NCI-H2081 (cell line): ENCODE measurements at places on chromosomes 11 and 22.

DNA sequence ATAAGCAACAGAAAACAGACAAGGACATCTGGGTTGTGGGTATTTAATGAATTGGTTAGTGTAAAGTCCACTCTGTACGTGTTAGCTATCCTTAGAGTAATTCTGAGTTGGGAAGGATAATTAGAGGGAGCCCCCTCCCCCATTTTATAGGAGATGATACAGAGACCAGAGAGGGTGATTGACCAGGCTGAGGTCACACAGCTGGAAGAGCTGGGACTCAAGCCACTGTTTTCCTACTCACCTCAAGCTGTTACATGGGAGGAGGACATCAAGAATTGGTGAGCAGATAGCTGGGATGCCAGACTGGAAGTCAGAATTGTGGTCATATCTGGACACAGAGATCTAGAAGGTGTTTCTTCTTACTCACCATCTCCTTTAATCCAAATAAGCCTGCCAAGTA, 8.7 kb upstream of the NPTXR start:
- DNase-seq = no peak

GRCh38 chr22:24894220-24894975, 52.1 kb downstream of the LHFPL7 start:
- peak; percentile 79 for DNase-seq

GRCh38 chr11:70371241-70371640, 27.1 kb upstream of the CTTN start:
- DNase-seq = no peak

DNA sequence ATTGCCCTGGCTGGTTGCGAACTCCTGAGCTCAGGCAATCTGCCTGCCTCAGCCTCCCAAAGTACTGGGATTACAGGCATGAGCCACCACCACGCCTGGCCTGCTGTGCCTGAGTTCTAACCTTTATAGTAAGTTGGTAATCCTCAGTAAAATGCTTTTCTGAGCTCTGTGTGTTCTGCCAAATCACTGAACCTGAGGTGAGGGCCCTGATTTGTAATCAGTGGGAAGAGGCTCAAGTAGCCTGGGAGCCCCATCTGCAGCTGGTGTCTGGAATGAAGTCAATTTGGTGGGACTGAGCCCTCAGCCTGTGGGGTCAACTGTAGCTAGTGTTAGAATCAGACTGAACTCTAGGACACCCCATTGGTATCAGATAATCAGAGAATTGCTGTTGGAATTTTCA, 72.6 kb upstream of the PARVG start:
- DNase-seq = no peak

- no peak for DNase-seq
Measured at GRCh38 chr22:21104126-21104691, 58.5 kb downstream of the LRRC74B start.

GRCh38 chr22:34950489-34950888, 115.5 kb upstream of the ISX start:
- DNase-seq = no peak

DNA sequence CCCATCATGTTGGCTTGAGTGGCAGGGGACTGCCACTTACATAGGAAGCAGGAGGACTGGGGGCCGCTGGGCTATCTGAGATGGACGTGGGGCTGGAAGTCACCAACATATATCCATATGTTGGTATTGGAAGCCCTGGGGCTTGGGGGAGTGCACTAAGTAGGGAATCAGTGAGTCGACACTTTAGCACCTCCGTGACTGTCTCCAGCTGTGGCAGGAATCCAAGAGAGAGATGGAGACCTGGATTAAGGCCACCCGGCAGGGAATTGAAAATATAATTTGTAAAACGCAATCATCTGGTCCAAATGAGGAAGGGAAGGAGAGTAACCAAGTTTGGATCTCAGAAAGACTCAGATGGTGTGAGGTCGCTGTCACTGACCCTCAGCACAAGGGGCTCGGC, 68.4 kb downstream of the ELFN2 start:
- DNase-seq = no peak

DNA sequence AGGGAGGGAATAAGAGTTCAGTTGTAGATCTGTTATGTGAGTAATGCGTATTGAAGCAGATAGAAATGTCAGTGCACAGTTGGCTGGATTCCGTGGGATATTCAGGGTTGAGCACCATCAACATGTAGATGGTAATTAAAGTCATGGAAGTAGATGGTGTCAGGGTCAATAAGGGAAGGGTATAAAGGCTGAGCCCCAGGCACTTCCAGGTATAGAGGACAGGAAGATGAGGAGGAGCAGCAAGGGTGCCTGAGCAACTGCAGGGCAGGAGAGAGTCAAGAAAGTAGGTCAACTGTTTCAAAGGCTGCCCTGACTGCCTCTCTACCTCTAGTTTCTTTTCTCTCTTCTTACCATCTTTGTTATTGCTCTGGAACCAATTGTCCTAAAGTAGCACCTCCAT, 85.9 kb downstream of the MICAL2 start:
- DNase-seq = no peak

DNA sequence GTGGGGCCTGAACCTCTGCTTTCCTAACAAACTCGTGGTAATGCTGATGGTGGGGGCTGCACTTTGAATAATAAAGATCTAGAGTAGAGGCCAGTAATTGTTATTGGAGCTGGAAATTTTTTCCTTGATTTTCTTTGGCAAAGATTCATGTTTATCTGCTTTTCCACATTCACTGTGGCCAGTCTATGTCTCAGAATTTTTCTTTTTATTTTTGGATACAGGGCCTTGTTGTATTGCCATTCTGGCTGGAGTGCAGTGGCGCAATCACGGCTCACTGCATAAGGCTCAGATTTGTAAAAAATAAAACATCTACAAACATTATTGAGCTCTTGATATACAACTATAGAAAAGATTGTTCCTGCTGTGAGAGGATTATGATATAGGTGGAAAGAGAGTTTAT, 1.6 kb downstream of the TMEM135 start:
- DNase-seq = no peak

GRCh38 chr11:58726737-58727414, 4.9 kb downstream of the GLYAT start:
- no peak for DNase-seq

- no peak for DNase-seq
Measured at GRCh38 chr11:60763692-60764369, 7.2 kb downstream of the MS4A15 start.

DNA sequence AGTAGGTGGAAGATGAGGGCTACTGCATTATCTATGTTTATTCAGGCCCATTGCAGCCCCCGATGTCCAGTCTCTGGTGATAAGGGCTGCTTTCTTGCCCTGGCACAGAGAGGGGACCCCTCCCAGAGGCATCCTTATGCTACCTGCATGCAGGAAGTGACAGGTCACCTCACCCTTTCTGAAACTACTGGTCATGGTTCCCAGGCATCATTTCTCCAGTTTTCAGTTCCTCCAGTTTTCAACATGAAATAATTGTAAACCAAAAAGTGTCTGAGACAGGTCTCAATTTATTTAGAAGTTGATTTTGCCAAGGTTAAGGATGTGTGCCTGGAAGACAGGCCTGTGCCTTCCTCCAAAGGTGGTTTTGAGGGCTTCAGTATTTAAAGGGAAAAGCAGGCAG, 57.0 kb downstream of the CTTN start:
- DNase-seq = no peak

DNA sequence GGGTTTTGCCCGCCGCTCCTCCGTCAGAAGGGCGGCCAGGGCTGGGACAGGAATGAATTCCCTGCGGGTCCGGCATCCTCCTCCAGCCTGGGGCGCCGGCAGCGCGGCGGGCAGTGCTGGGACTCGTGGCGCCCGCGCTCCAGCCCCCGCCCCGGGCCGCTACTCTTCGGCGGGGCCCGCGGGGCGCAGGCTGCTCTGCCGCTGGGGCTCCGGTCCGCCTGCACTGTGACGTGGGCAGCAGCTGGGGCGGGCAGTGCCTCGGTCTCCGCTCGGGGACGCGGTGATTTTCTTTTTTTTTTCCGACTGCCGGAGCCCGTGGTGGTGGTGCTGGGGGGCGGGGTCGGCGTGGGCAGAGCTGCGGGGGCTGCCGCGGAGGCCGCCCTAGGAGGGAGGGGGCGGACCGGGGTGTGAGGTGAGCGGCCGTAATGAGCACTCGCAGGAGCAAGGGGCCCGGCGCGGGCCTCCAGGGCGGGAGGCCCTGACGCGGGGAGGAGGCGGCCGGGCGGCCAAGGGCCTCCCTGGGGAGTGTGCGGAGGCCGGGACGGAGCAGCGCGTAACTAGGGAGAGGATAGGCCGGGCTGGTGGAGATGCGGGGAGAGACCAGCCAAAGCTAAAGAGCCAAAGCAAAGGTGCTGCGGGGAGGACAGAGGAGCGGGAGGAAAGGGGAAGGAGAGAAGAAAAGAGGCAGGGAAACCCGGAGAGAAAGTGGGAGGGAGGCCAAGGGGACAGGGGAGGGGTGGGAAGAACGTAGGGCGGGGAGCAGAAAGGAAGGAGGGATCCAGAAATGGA, 73.3 kb upstream of the ZBED5 start:
- peak; percentile 60 for DNase-seq

DNA sequence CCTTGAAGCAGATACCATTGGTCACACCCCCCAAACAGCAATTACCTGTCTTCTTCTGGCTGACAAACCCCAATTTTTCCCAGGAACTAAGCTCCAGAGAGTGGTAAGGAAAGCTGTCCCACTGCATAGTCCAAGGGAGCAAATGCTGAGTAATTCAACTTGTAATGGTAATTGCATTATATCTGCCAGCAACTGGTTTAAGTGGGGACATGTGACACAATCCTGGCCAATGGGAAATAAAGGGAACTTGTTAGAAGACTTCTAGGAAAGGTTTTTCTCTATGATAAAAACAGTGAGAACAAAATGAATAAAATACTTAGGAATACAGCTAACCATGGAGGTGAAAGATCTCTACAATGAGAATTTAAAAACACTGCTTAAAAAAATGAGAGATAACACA, 9.5 kb upstream of the ISX start:
- DNase-seq = no peak

DNA sequence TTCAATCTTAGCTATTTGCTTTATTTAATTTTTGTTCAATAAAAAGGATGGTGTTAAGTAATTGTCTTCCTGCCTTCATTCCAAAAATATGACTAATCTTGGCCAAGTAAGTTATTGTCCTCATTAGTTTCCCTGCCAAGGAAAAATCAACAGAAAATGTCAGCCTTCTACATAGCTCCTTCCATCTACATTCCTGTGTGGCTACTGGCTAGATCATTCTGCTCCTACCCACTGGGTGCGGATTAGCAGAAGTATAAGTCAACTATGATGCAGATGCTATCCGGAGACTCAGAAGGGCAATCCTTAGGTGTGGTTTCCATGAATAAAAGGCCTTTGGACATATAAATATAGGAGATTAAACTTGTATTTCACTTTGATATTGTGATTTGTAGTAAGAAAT, 154.4 kb downstream of the SBF2 start:
- no peak for DNase-seq
